ENCODE measurements at places on chromosomes 5 and 9. TPM values are rescaled to one million over a fixed set of nuclear protein-coding genes. Genes with fewer than 3 reads are reported as not detected.

- no peaks in the 10 kb centered on the region for H3K36me3 ChIP-seq
- peaks cover 4% of the 10 kb centered on the region for H3K4me1 ChIP-seq
- no peak overlapping the region for H3K27ac ChIP-seq
- H3K4me3 ChIP-seq: no peak overlapping the region
- no peak for DNase-seq
These were observed 144.6 kb upstream of the PPP1R26 start for GRCh38 chr9:135334953-135335460.

DNA sequence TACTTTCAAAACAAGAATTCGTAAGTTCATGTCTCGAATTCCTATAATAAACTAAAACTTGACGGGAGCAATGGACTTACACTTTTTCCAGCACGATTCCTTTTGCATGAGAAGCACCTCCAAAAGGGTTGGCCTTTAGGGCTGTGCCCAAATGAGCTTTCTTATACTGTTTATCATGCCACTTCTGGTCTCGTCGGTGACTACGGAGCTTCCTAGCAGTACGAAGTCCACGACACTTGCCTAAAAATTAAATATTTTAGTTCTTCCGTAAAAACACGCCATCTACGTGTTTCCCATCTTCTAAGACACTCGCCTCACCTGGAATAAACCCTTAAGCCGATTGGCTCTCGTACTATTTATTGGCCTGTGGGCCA lies 554 bp downstream of the RPS23 start:
- H3K27me3 ChIP-seq: no peaks in the 10 kb centered on the region
- H3K4me3 ChIP-seq: peak overlapping the region; percentile 85
- peak overlapping the region; percentile 88 for H3K27ac ChIP-seq
- peaks cover 36% of the 10 kb centered on the region for H3K36me3 ChIP-seq
- DNase-seq: no peak

GRCh38 chr5:57592236-57592635 lies 109.6 kb upstream of the ACTBL2 start:
- H3K27me3 ChIP-seq: no peaks in the 10 kb centered on the region
- H3K27ac ChIP-seq: no peak overlapping the region
- H3K4me1 ChIP-seq: no peaks in the 10 kb centered on the region
- no peak overlapping the region for H3K4me3 ChIP-seq
- no peak for DNase-seq

DNA sequence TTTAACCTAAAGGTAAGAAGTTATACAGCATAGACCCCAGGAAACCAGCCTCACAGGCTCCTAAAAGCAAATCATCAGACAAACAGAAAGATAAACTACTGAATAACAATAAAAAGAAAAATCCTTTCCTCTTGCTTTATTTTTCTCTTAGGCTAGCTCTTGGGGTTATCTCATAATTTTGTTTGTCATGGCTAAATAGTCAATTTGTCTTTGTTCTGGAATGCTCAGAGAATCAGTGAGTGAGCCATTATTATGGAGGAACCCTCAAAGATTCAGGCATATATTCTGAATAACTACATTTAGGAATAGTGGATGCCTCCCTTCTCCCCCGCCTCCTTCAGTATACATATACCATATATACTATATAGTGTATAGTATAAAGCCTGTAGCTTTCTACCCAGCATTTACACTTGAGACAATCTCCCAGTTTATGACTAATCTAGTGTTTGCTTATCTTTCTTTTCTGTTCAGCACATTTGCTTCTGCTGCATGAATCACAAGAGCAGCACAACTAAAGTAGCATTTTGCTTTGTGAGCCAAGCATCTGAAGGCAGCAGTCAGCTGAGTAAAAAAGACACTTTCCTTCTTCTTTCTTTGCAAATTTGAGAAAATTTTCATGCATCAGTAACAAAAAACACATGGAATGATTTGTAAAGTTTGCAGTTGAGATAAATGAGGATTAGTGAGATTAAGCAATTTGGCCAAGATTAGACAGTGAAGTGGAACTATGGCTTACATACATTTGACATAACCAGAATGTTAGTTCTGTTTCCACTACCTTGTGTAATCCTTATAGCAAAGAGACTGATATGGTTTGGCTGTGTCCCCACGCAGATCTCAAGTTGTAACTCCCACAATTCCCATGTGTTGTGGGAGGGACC lies 45.3 kb upstream of the PPP3R2 start:
- H3K4me3 ChIP-seq: no peak overlapping the region
- no peaks in the 10 kb centered on the region for H3K36me3 ChIP-seq
- H3K4me1 ChIP-seq: peaks cover 10% of the 10 kb centered on the region
- DNase-seq: no peak
- H3K27me3 ChIP-seq: no peaks in the 10 kb centered on the region
- H3K27ac ChIP-seq: no peak overlapping the region

FAM78A gene
- total RNA-seq: 3.7 TPM

GRCh38 chr5:59789894-59790293 lies 103.6 kb downstream of the PDE4D start:
- H3K27me3 ChIP-seq: no peaks in the 10 kb centered on the region
- H3K36me3 ChIP-seq: no peaks in the 10 kb centered on the region
- H3K4me3 ChIP-seq: no peak overlapping the region
- peak overlapping the region; percentile 12 for H3K27ac ChIP-seq

DNA sequence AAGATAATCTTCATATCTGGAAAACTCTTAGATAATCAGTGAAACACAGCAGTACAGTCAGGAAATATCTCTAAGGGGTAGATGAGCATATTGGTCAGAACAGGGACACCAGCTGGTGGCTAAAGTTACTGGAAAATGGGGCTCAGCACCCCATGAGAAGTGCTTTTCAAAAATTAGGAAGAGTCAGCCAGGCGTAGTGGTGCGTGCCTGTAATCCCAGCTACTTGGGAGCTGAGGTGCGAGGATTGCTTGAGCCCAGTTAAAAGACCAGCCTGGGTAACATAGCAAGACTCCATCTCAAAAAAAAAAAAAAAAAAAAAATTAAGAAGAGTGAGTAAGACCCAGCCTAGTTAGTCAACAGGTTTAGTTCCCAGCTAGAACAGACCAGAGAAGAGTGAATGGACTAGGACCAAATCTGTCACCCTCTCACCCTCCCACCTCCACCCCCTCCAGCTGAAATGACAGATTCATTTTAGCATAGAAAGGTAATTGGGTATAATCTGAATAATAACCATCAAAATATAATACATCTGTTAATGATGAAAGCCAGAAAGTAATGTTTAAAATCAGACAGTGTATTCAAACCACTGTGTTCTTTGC lies 120.9 kb downstream of the CDC42SE2 start:
- peaks cover 17% of the 10 kb centered on the region for H3K4me1 ChIP-seq
- H3K4me3 ChIP-seq: no peak overlapping the region
- H3K27ac ChIP-seq: no peak overlapping the region
- H3K27me3 ChIP-seq: no peaks in the 10 kb centered on the region

GRCh38 chr5:91026466-91026865 lies 356.7 kb downstream of the ARRDC3 start:
- H3K36me3 ChIP-seq: no peaks in the 10 kb centered on the region
- DNase-seq: no peak
- H3K4me1 ChIP-seq: no peaks in the 10 kb centered on the region
- no peak overlapping the region for H3K4me3 ChIP-seq
- H3K27me3 ChIP-seq: no peaks in the 10 kb centered on the region
